ENCODE measurements at places on chromosomes 16 and 17. TPM values are rescaled to one million over a fixed set of nuclear protein-coding genes. Genes with fewer than 3 reads are reported as not detected.
A peak's percentile ranks its signal among the peaks of the same experiment; 100 is the strongest.

- DNase-seq: no peak
Observed at GRCh38 chr16:75065149-75065505, 51.5 kb downstream of the LDHD start.

DNA sequence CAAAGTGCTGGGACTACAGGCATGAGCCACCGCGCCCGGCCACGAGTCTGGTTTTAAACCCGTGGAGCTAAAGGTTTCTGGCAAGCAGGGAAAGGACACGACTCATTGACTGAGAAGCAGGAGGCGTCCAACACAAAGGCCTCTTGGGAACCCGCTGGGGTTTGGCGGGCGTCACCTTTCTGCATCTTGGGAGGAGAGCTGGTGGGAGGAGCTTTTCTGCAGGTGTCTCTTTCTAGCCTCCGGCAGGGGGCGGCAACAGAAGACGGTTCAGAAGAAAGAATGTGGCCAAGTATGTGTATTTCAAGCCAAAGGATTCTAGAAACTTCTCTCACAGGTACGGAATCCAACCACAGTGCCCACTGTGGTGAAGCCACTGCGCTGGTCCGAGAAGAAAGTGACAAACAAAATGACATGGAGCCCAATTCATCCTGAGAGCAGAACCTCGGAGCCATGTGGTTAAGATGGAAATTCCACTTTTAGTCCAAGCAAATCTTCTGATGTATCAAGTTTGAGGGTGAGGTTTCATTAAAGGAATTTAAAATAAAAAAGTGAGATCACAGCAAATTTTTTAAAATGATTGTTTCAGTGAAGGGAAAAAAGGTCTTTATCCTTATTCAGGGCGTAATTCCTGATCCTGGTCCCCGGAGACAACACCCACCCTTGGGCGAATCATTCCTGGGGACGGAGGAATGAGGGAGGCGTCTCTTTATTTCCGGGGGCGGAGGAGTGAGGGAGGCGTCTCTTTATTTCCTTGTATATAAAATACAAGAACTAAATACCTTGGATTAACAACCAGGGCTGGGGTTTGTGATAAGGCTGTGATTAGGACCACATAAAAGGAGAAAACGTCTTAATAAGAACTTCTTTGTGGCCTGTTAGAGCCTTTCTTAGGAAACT is 97.6 kb downstream of the MRM3 start:
- peak; percentile 82 for DNase-seq

DNA sequence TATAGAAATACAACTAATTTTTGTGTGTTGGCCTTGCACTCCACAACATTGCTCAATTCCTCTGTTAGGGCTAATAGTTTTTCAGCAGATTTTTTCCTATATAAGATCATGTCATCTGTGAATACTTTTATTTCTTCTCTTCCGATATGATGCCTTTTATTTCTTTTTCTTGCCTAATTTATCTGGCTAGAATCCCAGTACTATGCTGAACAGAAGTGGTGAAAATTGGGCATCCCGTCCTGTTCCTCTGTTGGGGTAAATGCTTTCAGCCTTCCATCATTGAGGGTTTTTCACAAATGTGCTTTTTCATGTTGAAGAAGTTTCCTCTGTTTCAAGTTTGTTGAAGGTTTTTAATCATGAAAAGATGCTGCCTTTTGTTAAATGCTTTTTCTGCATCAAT is 22.7 kb upstream of the TNFRSF13B start:
- DNase-seq: peak; percentile 24

DNA sequence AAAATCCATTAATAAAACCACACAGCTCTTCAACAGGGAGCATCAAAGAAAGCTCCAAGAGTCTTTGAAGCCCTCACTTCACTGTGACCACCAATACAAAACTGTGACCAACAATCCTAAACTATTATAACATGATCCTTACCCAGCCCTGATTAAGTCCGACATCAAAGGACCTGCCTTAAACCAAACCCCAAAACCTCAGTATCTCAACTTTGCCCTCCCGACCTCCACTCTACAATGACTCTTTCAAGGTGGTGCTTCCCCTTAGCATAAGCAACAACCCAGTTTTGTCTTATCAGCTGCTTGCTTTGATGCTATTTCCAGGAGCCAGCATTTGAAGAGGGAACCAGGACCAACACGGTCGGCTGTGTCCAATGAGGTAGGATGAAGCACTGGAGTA is 8.5 kb upstream of the PRSS22 start:
- no peak for DNase-seq

PLA2G10 gene
- total RNA-seq: not detected

SLC52A1 gene
- total RNA-seq: 1.4 TPM

DNA sequence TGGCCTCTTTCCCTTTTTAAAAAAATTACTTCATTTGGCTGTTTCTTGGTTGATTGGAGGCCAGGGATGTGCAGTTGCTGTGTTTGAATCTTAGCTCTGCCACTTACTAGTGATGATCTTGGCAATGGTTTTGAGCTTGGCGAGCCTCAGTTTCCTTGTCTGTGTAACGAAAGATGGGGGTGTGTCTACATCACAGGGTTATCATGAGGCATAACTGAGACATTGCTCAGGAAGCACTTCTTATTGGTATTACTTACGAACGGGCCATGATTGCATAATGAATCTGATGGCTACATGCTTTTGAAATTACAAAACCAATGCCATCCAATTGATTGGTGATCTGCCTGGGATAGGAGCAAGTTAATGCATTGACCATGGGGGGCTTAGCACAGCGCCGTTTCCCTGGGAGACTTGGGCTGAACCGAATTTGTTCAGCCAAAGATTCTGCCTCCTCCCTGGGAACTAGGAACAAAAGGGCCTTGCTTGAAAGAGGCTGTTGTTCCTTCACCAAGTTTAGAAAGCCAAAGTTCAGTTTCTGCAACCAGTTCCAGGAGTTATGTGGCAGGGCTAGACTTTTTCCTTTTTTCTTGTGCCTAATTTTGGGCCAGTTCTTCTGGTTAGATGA is 21.9 kb downstream of the CMIP start:
- no peak for DNase-seq

DNA sequence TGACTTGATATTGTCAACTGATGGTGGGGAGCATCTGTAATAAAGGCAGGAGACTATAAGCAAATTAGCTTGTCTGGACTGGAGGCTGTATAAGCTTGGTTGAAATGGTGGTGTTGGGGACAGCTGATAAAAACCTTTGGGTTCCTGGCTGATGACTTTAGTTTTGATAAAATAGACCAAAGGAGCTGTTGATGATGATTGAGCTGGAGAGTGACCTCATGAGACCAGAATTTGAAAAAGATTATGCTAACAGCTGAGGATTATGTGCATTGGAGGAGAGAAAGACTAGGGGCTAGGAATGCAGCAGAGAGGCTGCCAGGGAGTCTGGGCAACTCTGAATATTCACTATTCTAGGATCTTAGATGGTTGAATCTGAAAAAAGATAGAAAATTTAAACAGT is 8.7 kb upstream of the CDC27 start:
- DNase-seq: no peak

Data from umbilical cord (tissue), 2 donors.